ENCODE measurements at places on chromosomes 7 and 10.

GRCh38 chr7:87105401-87105800 is 45.9 kb upstream of the ELAPOR2 start:
- no peak for DNase-seq

- no peak for DNase-seq
Observed at GRCh38 chr7:41907444-41907843, 204.6 kb upstream of the INHBA start.

GRCh38 chr7:1844336-1844950 is 174.4 kb downstream of the ELFN1 start:
- no peak for DNase-seq

DNA sequence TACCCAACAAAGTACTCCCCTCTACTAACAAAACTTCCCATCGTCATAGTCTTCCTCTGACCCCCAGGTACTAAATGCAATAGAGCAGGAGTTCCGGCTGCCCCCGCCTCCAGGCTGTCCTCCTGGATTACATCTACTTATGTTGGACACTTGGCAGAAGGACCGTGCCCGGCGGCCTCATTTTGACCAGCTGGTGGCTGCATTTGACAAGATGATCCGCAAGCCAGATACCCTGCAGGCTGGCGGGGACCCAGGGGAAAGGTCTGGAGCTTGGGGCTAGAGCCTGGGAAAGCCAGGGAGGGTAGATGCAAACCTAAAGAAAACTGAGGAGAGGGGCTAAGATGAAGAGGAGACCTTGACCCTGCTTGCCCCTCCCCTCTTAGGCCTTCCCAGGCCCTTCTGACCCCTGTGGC is 15.3 kb downstream of the EPHB6 start:
- DNase-seq: no peak

GRCh38 chr7:17242504-17242903 is 55.9 kb upstream of the AHR start:
- DNase-seq: no peak

DNA sequence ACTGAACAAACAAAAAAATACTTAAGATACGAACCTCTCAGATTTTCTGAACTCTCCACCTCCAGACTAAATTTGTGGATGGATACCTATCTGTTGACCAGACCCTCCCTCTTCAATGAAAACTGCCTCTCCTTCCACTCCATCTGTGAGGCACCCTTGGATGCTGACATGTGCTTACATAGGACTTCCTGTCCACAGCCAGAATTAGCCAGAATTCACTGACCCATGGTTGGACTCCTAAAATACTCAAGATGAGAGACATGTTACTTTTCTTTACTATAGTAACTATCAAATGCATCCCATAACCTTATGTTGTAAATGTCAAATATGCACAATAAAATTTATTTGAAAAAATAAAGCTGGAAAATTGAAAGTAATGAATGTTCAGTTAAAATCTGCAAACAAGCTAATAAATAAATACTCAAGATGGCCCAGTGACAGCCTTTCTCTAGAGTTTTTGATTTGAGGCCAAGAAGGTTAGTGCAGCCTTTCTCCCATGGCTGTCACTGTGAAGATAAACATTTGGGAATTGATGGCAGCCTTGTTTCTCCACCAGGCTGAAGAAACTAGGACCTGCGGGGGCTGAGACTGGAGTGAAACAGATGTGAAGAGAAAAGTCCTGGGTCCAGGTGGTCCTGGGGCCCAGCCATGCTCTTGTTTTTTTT is 287.0 kb downstream of the ZEB1 start:
- DNase-seq: no peak

- peak; percentile 37 for DNase-seq
Observed at GRCh38 chr7:151395036-151395367, 14.8 kb downstream of the WDR86 start.

DNA sequence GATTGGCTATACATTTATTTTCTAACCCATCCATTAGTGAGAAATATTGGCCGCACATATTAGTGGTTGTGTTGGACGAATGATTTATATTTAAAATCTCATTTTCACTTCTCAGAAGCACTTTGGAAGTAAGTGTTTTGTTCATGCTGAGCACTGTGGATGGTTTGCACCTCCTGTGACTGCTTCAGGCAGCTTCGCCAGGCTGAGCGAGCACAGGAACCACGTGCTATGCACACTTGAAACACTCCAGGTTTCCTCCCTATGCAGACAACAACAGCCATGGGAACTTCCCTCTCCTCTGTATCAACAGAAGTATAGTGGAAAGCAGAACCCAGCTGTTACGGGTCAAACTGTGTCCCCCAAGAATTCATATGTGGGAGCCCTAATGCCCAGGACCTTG is 67.3 kb upstream of the WDR11 start:
- DNase-seq: no peak

DNA sequence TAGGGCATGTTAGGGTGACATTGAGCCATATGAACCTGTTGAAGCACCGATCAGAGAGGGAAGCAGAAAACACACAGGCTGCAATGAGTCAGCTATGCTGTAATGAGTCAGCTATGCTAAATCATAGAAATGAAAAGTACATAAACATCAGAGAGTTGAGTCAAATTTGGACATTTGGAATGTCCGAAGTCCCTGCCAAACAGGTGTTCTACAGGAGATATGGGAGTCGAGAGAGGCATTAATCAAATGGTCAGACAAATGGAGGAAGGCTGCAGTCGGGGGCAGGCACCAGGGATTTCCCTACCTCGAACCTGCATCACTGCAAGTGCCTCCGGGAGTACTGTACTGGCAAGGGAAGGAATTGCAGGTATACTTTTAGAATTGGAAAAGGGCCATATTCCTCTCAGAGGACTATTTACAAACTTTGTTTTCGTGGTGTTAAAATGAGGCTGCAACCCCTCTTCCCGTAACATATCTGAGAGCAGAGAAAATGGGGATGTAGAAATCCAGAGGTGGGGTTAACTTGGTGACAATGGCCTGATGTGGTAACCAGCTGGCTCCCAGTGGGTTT is 8.8 kb upstream of the ZC3HAV1 start:
- DNase-seq: peak; percentile 28

DNA sequence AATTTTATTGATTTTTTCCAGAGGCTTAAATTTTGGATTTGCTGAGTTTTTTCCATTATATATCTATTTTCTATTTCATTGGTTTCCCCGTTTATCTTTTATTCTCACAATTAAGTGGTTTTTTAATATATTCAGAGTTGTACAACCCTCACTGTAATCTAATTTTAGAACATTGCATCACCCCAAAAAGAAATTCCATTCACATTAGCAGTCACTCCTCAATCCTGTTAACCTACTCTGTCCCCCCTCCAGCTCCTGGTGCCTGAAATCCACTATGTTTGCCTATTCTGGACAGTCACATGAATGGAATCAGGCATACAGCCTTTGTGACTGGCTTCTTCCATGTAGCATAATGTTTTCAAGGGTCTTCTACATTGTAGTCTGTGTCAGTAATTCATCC is 55.8 kb upstream of the ITGA8 start:
- no peak for DNase-seq

DNA sequence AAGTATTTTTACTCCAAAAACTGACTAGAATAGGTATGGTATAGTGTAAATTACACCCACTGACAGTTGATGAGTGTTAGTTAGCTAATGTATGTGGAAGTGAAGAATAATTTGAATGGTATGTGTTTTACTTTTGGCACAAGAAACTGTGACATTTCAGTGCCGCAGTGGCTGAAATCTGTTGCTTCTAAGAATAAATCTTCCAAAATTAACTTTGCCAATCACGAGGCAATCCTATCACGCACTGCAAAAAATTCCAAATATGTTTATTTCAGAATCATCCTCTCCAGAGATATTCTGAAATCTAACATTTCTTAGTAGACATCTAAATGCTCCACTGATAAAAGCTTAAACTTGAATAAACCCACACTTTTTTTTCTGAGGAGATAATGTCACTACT is 61.2 kb downstream of the PCLO start:
- DNase-seq: no peak

DNA sequence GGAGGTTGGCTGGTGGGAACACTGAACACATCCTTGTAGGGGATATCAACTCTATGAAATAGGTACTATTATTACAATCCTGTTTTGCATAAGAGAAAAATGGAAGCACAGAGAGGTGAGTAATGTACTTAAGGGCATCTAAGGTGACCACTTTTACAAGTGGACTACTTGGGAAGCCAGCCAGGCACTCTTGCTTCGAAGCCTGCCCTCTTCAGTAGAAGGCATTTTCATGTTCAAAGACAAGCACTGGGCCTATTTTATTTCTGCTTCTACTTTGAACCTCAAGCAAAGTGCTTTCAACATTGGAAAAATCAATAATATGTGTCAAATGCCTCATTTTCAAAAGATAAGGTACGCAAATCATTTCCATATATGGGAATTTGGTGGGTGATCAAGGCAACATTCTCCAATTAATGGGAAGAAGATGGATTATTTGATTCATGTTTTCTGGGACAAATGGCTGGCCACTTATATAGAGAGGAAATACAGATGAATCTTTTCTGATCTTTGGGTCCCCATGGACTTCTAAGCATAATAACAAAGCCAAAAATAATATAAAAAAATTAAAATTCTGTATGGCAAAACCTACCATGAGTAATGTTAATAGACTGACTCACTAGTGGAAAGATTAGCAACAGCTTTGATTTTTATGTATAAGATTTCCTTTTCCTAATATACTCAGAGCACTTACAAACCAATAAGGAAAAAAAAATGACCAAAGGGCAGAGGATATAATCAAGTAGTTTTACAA is 270.2 kb downstream of the FRMD4A start:
- no peak for DNase-seq

GRCh38 chr10:117374506-117375359 is 507 bp downstream of the PDZD8 start:
- DNase-seq: peak; percentile 76

DNA sequence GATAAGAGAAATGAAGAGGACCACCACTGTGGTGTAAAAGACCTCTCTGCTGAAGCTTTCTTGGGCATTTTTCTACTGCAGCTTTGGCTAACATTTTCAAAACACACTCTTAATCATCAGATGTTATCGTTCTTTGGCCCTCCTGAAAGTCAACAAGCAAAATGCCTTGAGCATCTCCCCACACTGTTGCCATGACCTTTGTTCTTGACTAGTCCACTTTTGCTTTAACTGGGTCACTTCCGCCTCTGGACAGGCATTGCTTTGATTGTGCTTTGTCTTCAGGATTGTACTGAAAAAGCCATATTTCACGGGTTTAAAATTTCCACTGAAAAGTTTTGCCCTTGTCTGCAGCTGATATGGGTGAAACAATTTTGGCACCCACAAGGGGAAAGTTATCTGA is 107.8 kb upstream of the CXCL12 start:
- DNase-seq: no peak

- DNase-seq: no peak
Observed at GRCh38 chr7:81641873-81642272, 128.0 kb downstream of the HGF start.

DNA sequence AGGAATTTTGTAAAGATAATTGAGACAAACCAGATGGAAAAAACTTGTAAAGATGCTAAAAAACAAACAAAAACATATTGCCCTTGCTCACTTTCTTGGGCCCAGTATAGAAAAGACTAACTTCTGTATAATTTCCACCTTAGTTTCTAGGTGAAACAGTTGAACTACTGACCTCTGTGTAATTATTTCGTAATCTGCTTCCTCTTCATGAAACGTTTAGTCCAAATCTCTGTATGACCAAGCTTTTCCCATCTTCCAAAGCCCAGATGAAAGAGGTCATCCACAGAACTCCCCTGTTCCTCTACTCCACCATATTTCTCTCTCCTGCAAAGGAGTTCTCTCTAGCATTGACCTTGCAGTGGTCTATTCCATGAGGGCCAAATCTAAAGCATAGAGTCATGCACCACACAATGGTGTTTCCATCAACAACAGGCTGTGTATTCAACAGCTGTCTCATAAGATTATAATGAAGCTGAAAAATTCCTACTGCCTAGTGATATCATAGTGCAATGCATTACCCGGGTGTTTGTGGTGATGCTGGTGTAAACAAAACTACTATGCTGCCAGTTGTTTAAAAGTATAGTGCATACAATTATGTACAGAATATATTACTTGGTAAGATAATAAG is 647.6 kb downstream of the TNS3 start:
- DNase-seq: no peak

- no peak for DNase-seq
Observed at GRCh38 chr7:108972004-108972403, 402.3 kb downstream of the DNAJB9 start.

DNA sequence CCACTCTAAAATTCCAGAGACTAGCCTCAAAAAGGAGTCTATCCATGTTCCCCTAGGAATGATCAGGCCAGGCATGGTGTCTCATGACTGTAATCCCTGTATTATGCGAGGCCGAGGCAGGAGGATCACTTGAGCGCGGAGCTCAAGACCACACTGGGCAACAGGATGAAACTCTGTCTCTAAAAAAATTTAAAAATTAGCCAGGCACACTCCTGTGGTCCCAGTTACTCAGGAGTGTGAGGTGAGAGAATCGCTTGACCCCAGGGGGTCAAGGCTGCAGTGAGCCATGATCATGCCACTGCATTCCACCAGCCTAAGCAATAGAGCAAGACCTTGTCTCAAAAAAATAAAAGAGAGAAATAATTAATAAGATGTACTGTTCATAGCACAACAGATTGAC is 256.8 kb downstream of the KCND2 start:
- DNase-seq: no peak

GRCh38 chr10:86661161-86662025 is 6.9 kb upstream of the LDB3 start:
- peak; percentile 47 for DNase-seq

GRCh38 chr10:93204494-93205485 is 131.1 kb downstream of the CYP26A1 start:
- DNase-seq: no peak

DNA sequence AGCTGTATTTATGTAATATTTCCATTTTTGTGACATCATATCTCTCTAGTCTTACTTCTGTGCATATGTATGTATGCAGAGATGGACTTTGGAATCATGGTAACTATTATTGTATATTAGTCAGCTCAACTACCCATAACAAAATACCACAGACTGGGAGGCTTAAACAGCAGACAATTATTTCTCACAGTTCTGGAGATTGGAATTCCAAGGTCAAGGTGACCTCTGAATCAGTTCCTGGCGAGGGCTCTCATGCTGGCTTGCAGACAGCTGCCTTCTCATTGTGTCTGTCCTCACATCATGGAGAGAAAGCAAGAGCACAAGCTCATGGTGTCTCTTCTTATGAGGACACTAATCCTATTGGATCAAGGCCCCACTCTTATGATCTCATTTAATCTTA is 79.1 kb downstream of the RAMP3 start:
- DNase-seq: no peak

DNA sequence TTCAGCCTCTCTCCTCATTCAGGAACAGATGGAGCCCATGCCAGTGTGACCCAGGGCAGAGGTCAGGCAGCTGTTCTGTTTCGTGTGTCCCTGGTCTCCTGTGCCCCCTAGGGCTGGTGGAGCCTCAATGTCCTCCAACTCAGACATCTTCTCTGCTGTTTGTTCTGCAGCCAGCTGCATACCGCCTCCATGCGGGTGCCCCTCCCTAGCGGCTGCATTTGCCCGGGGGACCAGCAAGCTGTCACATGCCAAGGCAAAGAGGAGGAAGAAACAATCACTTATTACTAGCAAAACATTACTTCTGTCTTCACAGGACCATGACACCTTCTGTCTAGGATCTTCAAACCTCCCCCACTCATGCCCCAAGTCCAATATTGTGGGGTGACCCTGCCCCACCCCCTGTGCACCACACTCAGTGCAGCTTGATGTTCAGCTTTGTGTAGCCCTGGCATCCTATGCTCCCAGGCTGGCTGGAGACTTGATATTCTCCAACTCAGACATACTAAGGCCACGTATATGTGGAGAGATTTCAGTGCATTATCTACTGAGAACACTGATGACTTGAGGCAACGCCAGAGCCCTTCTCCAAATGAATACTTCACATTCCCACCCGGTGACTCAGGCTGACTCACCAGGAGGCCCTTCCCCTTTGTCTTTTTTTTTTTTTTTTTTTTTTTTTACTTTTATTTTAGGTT is 188.9 kb downstream of the SKIDA1 start:
- peak; percentile 73 for DNase-seq

- DNase-seq: no peak
Observed at GRCh38 chr10:79093658-79094411, 25.1 kb downstream of the ZMIZ1 start.

All from NCI-H69 (cell line).